ENCODE measurements at places on chromosomes 3 and 15.

DNA sequence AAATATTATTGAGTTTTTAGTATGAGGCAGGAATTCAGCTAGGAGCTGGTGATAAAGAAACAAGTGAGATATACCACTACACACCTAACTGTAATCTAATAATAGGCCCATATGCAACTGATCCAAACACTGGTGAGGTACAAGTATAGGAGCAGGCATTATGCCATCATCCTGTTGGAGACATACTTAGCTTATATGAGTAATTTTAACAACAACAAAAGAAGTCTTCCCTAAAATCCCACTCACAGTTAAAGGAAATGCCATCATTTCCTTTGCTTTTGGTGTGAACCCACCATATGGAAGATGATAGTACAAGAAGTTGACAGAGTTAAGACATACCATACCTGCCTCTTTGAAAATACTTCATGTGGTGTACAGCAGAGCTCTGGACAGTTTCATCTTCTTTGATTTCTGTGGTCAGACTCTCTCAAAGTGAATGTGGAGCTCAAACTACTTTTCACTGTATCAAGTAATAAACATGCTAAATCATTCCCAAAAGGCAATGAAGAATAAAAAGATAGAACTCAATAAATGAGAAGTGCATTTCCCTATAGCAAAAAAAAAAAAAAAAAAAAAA, 85.5 kb downstream of the CD200R1L start:
- no peak for DNase-seq

- no peak for DNase-seq
These were observed 130.1 kb downstream of the RTP4 start for GRCh38 chr3:187498211-187498724.

DNA sequence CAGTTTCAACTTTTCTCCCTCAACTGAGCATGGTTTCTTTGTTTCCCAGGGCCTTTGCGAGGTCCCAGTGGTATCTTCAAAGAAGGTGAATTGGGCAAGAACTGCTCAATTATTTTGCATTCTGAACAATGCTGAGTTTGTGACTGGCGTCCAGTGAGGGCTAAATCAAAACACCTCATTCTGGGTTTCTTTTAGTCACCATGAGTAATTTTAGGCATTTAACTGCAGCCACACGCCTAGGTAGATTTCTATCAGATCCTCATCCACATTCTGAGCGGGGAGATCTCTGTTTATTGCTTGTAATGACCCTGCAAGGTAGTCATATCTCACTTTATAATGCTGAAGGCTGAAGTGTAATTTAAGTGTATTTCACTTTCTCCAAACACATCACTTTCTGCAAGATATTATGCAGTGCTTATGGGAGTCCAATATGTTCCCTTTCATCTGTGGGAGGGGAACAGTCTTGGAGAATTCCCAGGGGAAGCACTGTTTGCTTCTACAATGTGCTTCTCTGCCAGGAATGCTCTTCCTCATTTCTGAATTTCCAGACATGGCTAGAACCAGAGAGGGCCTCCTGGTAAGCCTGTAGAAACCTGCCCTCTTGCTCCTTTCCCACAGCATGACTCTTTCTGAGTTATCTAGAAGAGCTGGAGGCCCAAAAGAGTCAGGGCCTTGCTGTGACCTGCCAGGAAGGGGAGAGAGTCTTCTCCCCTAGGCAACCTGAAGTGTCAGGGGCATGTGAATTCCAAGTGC, 91.7 kb downstream of the FRMD4B start:
- DNase-seq, result peak; percentile 64

DNA sequence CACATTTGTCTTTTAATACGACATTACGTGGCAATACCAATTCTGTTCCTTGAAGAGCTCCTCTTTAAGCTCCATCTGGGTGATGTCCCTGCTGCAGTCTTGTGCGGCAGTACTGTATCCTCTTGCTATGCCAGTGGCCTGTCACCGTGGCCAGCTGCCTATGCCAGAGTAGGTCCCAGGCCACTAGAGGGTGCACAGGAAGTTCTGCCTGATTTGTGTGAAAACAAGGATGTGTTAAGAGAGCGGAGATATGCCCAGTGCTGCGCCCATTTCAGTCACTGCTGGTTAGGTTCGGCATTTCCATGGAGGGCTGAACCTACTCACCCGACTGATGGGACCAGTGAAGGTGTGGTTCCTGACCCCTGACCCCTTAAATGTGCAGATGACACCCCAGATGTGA, 25.2 kb downstream of the NIPA1 start:
- no peak for DNase-seq

DNA sequence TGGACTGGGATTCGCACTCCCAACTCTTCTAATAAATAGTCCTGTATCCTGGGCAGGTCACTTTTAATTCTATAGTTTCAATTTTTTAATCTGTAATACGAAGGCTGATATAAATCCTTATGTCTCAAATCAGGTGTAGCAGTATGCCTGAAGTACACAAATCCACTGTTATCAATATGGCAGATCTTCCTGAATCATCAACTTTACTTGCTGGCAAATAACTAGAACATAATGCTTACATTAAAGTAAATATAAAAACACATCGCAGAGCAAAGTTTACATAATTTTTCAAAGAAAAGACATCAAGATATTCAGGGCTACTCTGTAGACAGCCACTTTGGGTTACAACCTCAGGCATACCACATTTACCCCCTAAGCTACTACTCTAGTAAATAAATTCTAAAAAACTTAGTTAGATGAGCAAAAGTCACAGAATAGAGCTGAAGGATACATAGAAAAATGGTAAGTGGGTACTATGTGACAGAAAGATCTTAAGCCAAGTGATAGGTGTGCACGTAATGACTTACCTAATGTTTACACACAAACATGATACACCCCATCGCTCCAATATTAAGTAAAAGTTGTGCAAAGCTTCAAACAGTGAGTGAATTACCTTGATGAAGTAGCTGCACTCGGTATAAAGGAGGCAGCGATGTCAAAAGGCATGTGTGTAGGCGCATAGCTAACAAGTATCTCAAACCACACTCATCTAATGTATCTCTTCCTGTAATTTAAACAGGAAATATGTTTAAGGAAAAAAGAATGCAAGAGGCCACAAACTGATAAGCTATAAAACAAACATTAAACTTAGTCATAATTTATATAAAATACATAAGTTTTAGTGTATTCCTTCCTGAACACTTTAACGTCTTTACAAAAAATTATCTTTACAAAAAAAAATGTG, 127.9 kb downstream of the DMXL2 start:
- DNase-seq, result no peak

DNA sequence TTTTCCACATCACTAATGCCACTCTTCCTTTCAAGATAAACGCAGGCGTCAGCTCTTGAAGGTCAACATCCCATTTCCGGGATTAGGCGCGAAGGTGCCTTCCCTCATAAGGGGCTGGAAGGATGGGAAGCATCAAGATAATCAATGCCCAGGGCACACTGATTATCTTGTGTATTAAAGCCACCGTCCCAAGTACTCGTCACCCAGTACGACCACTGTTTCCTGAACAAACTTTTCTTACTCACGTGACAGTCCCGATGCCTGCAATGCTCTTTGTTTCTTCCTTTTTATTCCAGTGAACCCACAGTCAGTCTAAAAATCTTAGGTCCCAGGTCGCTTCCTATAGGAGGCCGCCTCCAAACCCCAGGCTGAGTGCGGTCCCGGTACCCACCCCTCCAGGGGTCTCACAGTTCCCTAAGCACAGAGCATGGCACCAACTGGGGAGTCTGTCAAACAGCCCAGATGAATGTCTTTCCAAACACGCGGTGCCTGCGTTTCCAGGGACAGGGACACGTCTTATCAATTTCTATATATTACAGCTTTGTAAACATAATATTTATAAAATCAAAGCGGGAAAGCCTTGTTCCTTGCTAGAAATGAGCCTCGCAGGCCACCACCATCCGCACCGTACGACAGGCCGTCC, 589 bp downstream of the ANAPC13 start:
- peak; percentile 9 for DNase-seq

- no peak for DNase-seq
These were observed 8.7 kb upstream of the LMCD1 start for GRCh38 chr3:8492744-8493511.

DNA sequence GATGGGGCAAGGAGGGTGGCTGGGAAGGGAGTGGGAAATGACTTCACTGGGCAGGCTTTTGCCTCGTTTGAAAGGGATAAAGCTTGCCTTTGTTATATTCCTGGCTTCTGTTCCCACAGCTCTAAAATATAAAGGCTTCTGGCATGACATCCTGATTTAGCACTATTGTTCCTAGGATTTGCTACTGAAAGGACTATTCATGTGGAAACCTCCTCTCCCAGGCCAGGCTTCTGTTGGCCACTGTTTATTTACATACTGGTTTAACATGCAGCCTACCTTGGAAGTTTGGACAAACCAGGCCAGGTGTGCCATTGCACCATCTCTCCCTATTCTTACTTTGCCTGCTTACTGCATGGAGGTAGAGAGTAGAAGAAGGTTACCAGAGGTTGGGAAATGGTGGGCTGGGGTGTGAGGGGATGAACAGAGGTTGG, 2.4 kb upstream of the LMCD1 start:
- DNase-seq, result no peak

GRCh38 chr15:39125904-39126303, 455.0 kb upstream of the THBS1 start:
- peak; percentile 21 for DNase-seq

DNA sequence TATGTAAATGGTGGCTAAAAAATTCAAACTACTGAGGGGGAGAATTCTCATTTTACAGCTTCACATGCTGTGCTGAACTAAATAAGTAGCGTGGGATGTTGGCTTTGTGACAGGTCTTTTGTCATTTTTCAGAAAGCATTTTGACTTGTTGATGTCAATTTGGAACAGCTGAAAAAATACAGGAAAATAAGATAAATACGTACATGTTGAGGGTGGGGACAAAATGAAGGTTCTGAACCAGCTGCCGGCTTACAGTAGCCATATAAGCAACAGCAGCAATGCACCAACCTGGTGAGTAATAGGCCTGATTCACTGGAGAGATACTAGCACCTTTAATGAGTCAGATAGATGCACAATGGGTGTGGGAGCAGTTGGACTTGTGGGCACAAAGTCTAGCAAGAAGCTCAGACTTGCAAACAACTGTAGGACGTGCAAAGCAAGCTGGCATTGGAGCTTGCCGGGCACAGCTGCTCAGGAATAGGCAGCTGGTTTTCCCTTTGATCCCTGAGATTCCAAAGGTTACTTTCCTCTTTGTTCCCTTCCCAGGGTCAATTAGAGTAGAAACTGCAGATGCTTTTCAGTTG, 12.9 kb downstream of the B3GNT5 start:
- peak; percentile 40 for DNase-seq

DNA sequence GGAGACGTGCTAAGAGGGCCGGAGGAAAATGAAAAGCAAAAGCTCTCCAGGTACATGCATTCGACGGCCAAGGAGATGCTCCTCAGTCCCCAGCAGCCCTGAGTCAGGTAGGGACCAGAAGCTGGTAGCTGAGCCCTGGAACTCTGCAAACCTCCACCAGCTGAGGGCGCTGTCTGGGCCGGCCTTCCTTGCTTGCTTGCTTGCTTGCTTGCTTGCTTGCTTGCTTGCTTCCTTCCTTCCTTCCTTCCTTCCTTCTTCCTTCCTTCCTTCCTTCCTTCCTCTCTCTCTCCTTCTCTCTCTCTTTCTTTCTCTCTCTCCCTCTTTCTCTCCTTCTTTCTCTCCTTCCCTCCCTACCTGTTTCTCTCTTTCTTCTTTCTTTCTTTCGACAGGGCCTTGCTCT, 94.6 kb upstream of the RASGRF1 start:
- DNase-seq, result no peak

DNA sequence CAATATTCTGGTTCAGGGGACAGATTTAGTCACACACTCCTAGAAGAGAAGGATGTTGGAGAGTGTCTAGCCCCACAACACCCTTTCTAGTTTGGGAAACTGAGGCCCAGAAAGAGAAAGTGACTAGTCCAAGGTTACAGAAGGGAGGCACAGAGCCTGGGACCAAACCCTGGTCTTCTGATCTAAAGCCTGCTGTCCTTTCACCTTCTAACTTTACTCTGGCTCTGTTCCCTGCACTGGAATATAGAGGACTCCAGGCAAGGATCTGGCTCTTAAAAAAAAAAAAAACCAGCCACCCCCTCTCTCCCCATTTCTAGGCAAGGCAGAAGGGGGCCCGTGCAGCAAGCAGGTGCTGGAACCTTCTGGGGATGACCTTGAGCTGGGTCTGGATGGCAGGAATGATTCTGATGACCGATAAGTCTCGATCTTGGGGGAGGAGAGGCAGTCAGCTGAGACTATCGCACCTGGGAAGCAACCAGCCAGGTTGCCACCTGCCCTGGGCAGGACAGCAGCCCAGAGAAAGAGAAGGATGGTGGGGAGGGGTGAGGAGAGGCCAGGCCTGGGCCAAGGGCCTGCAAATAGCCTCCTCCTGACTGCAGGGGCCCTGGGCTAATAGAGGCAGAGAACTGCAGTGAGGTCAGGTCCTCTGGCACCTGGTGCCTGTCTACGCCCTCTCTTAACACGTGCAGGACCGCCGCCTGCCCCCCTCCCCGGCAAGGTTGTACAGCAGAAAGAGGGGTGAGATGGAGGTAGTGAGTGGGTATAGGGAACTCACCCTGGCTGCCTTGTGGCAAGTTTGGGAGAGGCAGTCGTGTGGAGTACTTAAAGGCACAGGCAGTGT, 30.4 kb upstream of the RHCG start:
- no peak for DNase-seq

DNA sequence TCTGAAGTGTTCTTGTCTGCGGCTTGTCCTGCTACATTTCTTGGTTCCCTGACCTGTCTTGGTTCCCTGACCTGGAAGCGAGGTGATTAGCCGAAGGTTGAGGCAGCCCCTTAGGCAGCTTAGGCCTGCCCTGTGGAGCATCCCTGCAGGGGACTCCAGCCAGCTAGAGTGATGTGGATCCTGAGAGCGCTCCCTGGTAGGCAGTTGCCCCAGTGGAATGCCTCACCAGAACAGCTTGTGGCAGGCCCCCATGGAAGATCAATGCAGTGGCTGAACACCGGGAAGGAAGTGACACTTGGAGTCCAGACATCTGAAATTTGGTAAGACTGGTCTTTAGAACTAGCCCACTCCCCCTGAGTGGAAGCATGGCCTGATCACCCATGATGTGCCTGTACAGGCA, 5.5 kb upstream of the ROBO1 start:
- DNase-seq, result no peak

DNA sequence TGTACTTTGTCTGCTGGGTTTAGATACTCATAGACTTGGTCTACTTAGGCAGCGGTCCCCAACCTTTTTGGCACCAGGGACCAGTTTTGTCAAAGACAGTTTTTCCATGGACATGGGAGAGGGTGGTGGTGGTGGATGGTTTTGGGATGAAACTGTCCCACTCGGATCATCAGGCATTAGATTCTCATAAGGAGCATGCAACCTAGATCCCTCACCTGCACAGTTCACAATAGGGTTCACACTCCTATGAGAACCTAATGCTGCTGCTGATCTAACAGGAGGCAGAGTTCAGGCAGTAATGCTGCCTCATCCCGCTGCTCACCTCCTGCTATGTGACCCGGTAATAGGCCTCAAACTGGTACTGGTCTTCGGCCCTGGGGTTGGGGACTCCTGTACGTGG, 45.3 kb downstream of the CMSS1 start:
- no peak for DNase-seq

All from fibroblast of gingiva (primary cell).